ENCODE measurements at places on chromosomes 16 and 17. TPM values are rescaled to one million over a fixed set of nuclear protein-coding genes. Genes with fewer than 3 reads are reported as not detected.
A peak's percentile ranks its signal among the peaks of the same experiment; 100 is the strongest.

- H3K27ac ChIP-seq, result no peak overlapping the region
- H3K36me3 ChIP-seq, result no peaks in the 10 kb centered on the region
- H3K4me1 ChIP-seq, result no peaks in the 10 kb centered on the region
- DNase-seq, result peak; percentile 61
- peaks cover 11% of the 10 kb centered on the region for H3K27me3 ChIP-seq
These were observed 6.4 kb upstream of the DCAF7 start for GRCh38 chr17:63543822-63544420.

GRCh38 chr17:61410141-61411010 lies 10.7 kb downstream of the TBX2 start:
- H3K4me3 ChIP-seq, result peak overlapping the region; percentile 40
- no peaks in the 10 kb centered on the region for H3K4me1 ChIP-seq
- H3K27ac ChIP-seq, result no peak overlapping the region
- H3K36me3 ChIP-seq, result no peaks in the 10 kb centered on the region

GRCh38 chr17:75036643-75037268 lies 10.0 kb downstream of the ATP5PD start:
- no peak overlapping the region for H3K4me3 ChIP-seq
- peaks cover 38% of the 10 kb centered on the region for H3K36me3 ChIP-seq
- no peaks in the 10 kb centered on the region for H3K27me3 ChIP-seq
- H3K4me1 ChIP-seq, result no peaks in the 10 kb centered on the region
- peak overlapping the region; percentile 29 for H3K27ac ChIP-seq
- DNase-seq, result peak; percentile 79

DNA sequence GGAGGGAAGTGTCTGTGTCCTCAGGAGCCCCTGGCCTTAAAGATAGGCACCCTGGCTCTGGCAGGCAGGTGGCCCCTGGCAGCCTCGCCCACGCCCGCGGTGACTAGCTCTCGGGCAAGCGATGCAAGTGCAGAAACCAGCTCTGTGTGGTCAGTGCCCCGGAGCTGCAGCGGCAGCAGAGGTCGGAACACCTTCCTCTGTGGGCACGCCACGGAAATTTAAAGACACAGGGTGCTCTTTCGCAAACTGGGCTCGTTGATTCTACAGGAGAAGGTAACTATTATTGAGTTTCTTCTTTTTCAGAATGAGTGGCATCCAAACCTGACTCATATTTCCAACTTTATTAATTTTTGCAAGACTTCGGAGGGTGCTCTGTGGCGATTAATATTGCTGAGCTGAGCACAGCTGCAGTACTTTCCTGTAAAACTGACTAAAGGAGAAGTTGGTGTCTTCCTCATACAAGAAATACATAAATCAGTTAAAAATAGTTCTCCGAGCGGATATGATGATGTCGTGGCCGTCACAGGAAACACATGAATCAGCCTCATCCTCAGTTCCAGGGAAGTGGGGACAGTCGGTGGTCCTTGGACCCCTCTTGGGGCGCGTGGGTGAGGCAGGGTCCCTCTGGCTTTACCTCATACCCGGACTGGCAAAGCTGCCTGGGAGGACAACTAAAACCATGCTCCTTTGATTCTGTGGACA lies 120.2 kb downstream of the METRNL start:
- no peaks in the 10 kb centered on the region for H3K27me3 ChIP-seq
- no peaks in the 10 kb centered on the region for H3K36me3 ChIP-seq
- H3K27ac ChIP-seq, result no peak overlapping the region
- no peak for DNase-seq
- no peaks in the 10 kb centered on the region for H3K4me1 ChIP-seq

OSBPL7 gene
- total RNA-seq, result 17.0 TPM

All from endodermal cell (in vitro differentiated cells).